ENCODE measurements at places on chromosomes 3 and 15.
A peak's percentile ranks its signal among the peaks of the same experiment; 100 is the strongest.

GRCh38 chr15:47179988-47180387 lies 537.3 kb upstream of the SEMA6D start:
- DNase-seq = no peak

DNA sequence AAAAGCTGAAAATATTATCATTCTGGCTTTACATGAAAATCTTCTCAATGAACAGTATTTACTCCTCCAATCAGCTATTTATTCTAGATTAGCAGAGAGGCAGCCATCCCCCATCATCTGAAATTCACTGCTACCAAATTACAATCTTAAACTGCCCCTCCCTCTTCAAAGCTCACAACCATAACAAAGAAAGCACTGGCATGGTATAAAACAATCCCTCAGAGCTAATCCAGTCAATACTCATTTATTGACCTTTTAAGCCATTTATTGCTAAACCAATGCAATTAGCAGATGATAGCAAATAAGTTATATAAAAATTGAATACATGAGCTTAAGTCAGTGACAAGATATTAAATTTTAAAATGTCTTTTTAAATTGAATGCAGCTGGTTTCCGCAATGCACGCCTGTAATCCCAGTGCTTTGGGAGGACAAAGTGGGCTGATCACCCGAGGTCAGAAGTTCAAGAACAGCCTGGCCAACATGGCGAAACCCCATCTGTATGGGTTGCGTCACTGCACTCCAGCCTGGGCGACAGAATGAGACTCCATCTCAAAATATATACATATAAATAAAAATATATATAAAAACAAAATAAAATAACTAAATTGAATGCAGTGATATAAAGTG lies 12.1 kb downstream of the SLC4A7 start:
- DNase-seq = no peak

- no peak for DNase-seq
Measured at GRCh38 chr3:50237133-50237651, 1.2 kb downstream of the GNAI2 start.

- DNase-seq = no peak
Measured at GRCh38 chr3:75014008-75014407, 399.5 kb upstream of the CNTN3 start.

GRCh38 chr15:89958107-89958805 lies 42.9 kb upstream of the ZNF710 start:
- DNase-seq = no peak

DNA sequence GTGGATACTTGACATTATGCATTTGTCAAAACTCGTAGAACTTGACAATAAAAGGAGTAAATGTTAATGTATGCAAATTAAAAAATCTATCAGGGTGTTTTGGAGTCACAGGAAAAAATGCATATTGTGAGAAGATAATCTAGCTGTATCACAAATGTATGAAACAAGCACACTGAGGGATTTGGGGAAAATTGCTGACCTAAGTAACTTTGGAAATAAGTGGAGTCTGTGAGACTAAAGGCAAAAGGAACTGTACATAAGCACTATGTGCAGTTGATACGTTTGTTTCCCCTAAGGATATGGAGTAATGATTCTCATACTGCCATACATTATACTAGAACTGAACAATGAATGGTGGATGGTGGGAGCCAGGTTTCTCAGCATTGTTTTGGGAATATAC lies 43.2 kb upstream of the WDR72 start:
- no peak for DNase-seq

DNA sequence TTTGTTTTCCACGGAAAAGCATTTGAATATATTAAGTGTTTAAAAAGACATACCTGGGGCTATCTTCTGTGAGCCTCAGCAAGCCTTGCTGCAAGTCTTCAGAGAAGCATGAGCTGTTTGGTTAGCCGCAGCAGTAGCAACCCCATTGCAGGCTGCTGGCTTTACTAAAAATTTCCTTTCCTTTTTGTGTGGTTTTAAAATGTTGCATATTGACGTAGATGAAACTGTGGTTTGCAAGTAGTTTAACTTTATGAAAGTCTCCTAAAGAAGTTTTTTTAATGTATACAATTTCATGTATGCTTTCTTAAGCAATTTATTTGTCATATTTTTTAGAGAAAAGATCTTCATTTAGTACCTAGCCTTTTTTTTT lies at the start of gene GPR171:
Gene GPR171, minus strand, starts transcription at position 166 of the 370 bp plus-strand sequence. CDS start 3,830 bp downstream, outside the sequence.
- peak; percentile 58 for DNase-seq

DNA sequence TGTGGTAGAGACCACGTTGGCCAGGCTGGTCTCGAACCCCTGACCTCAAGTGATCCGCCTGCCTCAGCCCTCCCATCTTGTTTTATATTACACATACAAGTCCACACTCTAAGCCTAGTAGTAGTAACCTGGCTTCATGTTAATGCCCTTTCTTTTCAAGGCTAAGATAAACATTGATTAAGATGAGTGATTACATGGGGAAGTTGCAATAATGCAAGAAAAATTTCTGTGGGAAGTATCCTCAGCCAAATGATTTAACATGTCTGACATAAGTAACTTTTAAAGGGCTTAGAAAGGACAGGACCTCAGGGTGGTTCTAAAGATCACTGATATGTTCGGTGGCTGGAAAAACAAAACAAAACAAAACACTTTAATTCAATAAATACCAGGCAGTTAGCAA lies 72.1 kb downstream of the SFMBT1 start:
- DNase-seq = no peak

GRCh38 chr3:77648214-77648613 lies 608.3 kb downstream of the ROBO2 start:
- DNase-seq = no peak

GRCh38 chr3:102094506-102094905 lies 245.2 kb downstream of the NFKBIZ start:
- no peak for DNase-seq

GRCh38 chr15:81400640-81401236 lies 26.7 kb upstream of the TMC3 start:
- no peak for DNase-seq

DNA sequence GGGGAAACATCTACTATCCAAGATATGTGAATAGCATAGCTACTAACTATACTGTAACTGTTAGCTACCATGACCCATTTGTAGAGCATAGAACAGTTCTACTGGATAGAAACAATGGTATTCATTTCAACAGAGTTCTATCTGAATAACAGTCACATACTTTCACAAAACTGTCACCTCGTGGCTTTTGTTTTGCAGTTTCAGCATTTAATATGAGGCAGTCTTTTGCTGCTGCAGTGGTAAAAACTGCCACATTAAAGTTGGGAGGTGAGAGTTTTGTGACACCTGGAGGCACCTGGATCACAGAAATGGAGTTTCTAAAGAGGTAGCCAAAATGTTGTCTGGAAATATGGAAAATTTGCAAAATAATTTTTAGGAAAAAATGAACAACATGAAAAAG lies 578.0 kb downstream of the UNC13C start:
- no peak for DNase-seq

GRCh38 chr3:126521122-126521891 lies 2.6 kb upstream of the CHST13 start:
- DNase-seq = no peak

- no peak for DNase-seq
Measured at GRCh38 chr3:33441225-33441976, 1.2 kb upstream of the UBP1 start.
